ENCODE measurements at places on chromosomes 6 and 20.

GRCh38 chr6:117536317-117536716 lies 53.8 kb downstream of the DCBLD1 start:
- no peak for DNase-seq

DNA sequence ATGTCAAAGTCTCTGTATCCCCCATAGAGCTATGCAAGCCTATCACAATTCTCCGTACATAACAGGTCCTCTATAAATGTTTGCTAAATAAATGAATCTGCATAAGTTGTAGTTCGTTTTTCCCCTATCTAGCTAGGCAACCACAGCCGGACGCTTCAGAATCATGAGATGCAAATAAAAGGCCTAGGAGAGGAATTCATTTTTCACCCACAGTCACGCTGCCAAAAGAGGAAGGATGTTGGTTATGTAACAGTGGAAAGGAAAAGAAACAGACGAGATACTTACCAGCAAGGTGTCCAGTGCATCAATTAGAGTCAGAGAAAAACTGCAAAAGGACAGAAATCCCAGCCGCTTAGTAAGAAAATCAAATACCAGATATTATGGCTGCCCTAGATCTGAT lies 2.4 kb downstream of the EDEM2 start:
- DNase-seq, result no peak

- no peak for DNase-seq
Observed at GRCh38 chr6:7500752-7501282, 40.7 kb upstream of the DSP start.

- DNase-seq, result no peak
Observed at GRCh38 chr20:41304002-41304401, 13.5 kb downstream of the ZHX3 start.

- DNase-seq, result no peak
Observed at GRCh38 chr6:165308926-165309731, at the start of gene C6orf118. Gene C6orf118 (minus strand): TSS chr6:165309605. CDS start chr6:165309586, 19 bp downstream.

- no peak for DNase-seq
Observed at GRCh38 chr6:21107796-21108195, 485.8 kb upstream of the SOX4 start.

- DNase-seq, result no peak
Observed at GRCh38 chr6:165721356-165721755, 58.3 kb upstream of the PDE10A start.

DNA sequence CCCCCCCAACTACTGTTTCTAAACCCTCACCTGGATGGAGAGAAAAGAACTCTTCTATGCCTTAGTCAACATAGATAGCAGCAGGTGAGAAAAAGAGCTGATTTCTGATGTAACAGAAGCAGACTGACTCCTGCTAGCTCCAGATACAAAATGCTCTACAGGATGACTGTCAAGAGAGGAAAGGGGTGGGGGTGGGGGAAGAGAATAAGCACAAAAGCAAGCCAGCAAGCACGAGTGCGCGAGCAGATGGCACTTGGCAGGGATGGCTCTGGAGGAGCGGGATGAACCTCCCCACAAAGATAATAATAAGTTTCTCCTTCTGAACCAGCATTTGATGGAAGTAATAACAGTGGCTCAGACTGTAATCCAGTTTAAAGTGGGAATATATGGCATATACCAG lies 45.6 kb upstream of the SPDEF start:
- DNase-seq, result no peak

GRCh38 chr6:152893187-152893586 lies 89.7 kb downstream of the FBXO5 start:
- no peak for DNase-seq

GRCh38 chr6:35038076-35038475 lies 103.1 kb downstream of the TCP11 start:
- DNase-seq, result no peak

GRCh38 chr6:170294298-170294730 lies 3.4 kb upstream of the DLL1 start:
- DNase-seq, result no peak

GRCh38 chr6:169950558-169950957 lies 199.1 kb downstream of the ERMARD start:
- no peak for DNase-seq

DNA sequence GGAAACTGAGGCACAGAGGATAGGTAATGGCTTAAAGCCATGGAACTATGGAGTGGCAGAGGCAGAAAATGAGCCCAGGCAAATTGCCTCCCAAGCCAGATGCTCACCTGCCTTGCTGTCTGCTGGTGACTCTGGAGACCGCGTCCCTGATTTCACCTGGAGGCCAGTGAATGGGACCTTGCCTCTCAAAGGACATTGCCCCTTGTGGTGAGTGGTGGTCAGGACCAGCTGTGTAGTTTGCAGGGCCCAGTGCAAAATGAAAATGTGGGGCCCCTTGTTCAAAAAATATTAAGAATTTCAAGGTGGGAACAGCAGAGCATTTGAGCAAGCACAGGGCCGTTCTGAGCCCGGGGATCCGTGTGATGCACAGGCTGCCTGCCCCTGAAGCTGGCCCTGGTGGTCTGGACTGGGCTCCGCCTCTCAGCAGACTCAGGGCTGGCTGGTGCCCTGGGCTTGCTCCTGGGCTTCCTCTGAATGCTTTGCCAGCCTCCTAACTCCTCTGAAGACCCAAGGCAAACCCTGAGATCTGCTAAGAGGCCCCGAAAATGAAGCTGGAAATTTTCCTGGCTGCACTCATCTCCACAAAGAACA lies 19.8 kb upstream of the KCNG1 start:
- no peak for DNase-seq

DNA sequence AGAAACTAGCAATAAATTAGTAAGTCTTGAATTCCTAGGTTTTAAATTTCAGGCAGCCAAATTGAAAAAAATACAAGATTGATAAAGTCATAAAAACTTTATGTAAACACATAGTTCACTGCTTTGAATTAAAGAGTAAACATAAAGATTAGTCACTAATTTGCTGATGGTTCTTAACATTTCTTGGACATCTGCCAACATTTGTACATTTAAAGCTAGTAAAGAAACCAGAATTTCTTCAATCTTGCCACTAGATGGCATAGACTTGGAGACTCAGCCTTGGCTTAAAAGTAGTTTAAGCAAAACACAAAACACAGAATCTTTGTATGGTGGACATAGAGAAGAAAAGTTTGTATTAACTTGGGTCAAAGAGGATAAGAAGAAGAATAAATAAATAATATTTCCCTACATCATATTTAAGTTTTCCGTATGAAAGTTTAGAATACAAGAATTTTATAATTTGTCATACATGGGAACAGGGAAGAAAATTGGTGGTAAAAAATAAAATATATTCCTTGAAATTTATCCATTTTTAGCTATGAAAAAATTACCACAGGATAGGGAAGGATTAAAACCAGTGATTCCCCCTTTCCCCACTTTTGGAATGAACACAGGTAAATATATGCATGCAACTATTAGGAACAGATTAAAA lies 41.7 kb upstream of the FAM135A start:
- no peak for DNase-seq

DNA sequence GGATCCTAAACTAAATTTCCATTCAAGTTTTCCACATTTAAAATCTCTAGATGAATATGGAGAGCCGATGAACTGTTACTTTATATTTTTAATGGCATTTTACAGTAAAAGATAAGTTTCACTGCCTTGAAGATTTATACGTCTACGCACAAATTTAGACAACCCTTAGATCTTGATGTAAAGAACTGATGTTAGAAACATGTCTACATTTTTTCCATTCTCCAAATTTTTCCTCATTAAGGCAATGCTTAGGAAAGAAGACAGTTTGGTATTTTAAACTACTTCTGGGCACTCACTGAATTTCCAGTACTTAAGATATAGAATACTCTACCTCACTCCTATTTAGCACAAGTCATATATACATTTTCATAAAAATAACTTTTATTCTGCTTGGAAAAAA lies 45.4 kb downstream of the ME1 start:
- no peak for DNase-seq

DNA sequence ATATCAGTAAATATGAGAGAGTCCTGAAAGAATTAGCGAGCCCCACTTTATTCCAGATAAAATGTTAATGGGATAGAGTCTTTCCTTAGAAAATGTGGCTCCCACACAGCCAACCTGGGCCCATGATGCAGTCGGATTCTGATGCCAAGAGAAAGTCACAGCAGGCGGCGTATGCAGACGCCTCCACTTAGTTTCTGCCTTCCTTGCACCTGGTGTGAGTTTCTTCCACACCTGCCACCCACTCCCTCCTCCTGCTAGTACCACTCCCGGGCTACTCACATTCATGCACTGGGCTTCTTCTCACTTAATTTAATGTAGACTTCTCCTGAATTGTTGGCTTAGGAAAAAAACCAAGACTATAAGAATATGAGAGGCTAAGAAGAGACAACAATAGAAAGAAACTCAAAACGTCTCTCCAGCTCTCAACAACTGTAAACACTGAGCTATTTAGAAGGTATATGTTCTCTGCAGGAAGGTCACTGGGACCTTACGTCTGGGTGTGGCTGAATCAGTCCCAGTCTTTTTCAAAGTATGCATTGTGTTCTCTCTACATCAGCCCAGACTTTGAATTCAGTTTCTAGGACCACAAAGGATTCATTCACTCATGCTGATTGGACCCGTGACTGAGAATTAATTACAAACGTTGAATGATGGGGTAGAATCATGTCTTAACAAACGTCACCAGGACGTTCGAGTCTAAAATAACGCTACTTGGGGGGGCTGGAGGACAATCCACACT lies 70.4 kb downstream of the GCNT2 start:
- no peak for DNase-seq

DNA sequence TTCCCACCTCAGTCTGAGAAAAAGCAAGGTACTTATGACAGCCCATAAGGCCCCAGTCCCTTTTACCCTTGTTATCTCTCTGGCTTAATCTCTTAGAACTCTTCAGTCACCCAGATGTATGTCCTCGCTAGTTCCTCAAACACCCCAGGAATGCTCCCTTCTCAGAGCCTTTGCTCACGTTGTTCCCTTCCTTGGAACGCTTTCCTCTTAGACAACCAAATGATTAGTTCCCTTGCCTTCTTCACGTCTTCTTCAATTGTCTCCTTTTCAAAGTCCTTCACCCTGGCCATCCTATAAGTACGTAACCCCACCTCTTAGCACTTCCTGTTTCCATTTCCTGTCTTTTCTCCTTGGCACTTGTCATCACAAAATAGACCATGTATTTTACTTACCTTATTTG lies 1.1 kb upstream of the APOBEC2 start:
- DNase-seq, result no peak

- no peak for DNase-seq
Observed at GRCh38 chr6:87756858-87757257, 54.8 kb upstream of the AKIRIN2 start.

GRCh38 chr20:4267242-4267641 lies 251.9 kb upstream of the RNF24 start:
- no peak for DNase-seq

DNA sequence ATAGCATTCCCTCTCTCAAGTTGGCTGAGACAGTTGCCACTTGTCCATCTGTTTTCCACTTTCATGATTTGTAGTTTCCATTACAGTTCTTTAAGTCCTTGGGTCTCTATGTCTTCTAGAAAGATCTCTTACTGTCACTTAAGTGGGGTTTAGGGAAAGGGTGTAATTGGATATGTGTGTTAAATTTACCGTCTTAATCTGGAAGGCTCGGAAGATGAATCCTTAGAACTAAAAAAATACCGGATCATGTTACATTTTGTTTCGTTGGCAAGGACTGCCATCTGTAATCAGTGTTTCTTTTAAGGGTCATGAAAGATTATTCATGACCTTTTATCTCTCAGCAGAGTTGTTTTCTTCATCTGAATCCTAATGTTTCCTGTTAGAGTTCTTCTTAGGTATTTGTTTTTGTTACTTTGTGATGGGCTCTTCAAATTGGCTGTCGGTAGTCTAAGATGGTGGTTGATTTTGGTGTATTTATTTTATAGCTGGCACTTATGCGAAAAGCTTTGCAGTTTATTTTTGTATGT lies 21.8 kb upstream of the BTBD3 start:
- no peak for DNase-seq

DNA sequence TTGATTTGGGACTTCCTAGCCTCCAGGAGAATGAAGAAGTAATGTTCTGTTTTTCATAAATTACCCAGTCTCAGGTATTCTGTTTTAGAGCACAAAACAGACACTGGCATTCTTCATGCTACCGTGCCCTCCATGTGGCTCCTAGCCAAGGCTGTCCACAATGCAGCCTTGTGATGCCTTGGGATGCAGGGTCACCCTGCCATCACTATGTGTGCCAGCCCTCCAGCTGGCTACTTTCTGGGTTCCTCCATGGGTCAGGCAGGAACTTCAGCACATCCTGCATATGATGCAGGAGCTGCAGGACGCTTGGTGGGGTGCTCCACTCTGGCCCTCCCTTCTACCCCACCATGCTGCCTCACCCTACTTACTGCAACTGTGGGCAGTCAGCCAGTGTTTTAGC lies 38.0 kb upstream of the FAM50B start:
- no peak for DNase-seq

GRCh38 chr6:85077098-85077497 lies 312.7 kb upstream of the TBX18 start:
- no peak for DNase-seq

DNA sequence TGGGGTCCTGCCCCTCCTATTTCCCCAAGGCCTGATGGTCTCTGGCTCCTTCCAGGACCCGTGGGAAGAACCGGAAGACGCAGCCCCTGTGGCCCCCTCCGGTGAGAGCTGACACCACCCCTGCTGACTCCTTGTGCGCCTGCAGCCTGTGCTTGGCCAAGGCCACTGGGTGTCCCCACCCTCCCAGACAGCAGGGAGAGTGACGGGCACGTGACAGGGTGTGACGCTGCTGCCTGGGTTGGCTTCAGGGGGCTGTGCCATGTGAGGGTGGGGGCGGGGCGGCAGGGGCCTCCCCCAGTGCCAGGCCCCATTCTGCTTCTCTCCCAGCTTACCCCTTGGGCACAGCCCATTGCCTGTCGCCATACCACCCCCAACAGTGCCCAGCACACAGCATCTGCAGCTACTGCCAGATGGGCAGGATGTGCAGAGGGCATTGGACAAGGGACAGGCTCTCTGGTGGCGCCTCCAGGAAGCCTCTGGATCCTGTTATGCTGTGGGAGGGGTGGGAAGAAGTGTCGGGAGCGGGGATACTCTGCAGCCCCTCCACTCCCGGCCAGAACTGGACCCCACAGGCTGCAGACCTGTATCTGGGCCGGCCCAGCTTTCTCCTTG lies 2.9 kb downstream of the BIRC7 start:
- DNase-seq, result no peak

- no peak for DNase-seq
Observed at GRCh38 chr20:33158637-33159385, 9.1 kb upstream of the BPIFA2 start.

DNA sequence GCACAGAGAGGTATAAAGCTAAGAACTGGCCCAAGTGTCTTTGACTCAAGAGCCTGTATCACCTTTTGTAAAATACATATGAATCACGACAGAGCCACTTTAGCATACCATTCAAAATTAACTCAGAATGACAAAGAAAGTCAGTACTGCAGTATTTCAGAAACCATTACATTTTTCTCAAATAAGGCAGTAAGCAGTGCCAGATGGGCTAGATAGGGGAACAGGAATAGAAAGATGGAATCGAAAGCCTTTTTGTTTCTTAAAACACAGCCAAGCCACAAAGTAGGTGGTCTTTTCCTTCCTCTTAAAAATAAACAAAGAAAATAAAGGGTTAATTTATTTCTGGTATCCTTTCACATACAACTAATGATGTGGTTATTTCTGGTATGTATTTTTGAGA lies 10.3 kb downstream of the CLDN20 start:
- DNase-seq, result no peak

- DNase-seq, result no peak
Observed at GRCh38 chr6:114445846-114446245, 103.0 kb upstream of the HS3ST5 start.

- DNase-seq, result no peak
Observed at GRCh38 chr6:163670336-163670735, 255.8 kb downstream of the QKI start.

All from stimulated activated CD4-positive, alpha-beta T cell treated with anti-CD3 and anti-CD28 coated beads, TNF-alpha, amount 100 ng/mL, for 4 hours (primary cell).